ENCODE measurements at places on chromosomes 2 and 18.

DNA sequence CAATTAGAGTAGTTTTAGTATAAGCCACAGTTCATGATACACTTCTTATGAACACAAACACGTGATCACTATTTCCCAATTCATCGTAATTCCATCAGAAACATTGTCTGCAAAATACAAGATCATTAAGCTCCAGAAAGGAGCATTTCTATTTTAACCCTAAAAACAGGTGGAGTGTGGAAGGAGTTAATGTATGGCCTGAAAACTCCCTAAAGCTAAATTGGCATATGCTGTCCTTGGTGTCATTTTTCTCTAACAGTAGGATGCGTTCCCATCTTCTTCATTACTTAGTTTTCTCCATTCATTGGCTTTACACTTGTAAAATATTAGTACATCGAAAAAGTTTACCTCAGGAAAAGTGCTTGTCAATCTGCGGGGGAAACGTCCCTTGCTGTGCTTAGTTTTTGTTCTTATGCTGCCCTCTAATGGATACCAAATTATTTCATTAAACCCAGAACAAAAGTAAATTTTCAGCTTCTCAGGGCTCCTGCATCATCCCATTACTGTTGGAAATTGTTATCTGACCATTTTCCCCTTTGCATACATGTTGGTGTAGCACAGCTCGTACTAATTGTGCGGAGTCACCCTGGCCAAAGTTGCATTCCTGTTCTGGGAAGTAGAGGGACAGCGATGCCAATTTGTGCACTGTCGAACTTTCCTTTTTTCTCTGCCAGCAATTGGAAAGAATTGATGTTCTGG, 153.4 kb downstream of the GPD2 start:
- DNase-seq, result no peak

- no peak for DNase-seq
These were observed 35.0 kb upstream of the PTMA start for GRCh38 chr2:231673348-231673770.

DNA sequence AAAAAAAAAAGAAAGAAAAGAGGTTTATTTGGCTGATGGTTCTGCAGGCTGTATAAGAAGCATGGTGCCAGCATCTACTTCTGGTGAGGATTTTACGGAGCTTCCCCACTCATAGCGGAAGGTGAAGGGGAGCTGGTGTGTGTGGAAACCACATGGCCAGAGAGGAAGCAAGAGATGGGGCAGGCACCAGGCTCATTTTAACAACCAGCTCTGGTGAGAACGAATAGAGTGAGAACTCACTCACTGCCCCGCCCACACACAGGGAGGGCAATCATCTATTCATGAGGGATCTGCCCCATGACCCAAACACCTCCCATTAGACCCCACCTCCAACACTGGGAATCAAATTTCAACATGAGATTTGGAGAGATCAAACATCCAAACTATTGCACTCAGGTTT, 68.5 kb downstream of the MOGAT1 start:
- no peak for DNase-seq

DNA sequence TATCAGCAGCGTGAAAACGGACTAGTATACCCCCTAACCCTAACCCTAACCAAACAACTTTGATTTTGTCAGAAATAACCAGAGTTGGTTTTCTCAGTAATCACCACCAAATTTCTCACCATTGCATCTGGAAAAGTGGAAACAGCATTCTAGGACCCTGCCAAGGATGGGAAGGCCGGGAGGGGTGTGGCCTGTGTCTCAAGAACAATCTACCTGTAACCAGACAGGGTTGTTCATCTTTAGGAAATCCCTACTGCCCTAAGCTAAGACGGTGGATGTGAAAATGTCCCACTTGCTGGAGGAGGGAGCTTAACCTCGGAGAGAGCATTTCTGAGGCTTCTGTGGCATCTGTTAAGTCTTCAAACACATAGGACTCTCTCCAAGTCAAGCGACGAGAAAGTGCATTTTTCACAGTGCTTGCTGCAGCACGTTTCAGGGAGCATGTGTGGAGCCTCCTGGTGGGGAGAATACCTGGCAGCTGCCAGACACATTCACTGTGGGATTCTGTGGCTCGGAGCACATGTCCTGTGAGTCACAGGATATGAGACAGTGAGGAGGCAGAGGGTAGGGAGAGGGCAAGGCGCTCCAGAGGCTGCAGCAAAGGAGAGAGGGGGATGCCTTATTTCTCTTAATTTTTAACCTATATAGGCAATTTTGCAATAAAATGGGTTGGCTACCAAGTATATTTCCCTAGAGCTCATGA, 207.5 kb downstream of the SPP2 start:
- DNase-seq, result no peak

DNA sequence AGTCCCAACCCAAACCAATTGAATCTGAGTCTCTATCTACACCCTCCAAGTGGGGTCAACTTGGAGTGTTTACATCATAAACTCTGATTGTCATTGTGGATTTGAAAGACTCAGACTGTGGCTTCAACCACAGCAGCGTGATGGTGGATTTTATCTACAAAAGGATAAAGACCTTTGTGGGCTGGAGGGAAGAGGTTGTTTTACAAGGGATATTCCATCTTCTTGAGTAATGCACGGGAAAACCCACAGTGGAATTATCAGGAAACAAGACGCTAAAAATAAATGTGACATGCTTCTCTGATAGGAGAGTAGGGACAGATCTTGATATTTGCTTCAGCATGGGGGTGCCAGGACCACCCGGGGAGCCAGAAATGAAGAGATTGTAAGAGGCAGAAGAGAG, 93.5 kb downstream of the LPIN1 start:
- DNase-seq, result no peak

DNA sequence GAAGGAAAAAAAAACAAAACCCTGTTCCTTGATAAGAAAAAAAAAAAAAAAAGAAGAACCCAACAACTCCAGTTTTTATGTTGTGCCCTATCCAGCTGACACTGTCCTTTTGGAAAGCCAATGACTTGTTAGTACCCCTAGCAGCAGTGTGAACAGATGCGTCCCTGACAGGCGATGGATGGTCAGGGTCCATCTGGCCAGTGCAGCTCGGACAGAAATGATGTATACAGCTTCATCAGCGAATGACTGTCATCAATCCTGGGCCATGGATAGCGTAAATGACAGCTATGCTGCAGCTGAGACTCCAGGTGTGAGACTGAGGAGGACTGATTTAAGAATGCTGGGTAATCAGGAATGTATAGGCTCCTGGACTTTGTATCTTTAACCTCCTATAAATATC, 318.8 kb upstream of the FIGN start:
- DNase-seq, result no peak

DNA sequence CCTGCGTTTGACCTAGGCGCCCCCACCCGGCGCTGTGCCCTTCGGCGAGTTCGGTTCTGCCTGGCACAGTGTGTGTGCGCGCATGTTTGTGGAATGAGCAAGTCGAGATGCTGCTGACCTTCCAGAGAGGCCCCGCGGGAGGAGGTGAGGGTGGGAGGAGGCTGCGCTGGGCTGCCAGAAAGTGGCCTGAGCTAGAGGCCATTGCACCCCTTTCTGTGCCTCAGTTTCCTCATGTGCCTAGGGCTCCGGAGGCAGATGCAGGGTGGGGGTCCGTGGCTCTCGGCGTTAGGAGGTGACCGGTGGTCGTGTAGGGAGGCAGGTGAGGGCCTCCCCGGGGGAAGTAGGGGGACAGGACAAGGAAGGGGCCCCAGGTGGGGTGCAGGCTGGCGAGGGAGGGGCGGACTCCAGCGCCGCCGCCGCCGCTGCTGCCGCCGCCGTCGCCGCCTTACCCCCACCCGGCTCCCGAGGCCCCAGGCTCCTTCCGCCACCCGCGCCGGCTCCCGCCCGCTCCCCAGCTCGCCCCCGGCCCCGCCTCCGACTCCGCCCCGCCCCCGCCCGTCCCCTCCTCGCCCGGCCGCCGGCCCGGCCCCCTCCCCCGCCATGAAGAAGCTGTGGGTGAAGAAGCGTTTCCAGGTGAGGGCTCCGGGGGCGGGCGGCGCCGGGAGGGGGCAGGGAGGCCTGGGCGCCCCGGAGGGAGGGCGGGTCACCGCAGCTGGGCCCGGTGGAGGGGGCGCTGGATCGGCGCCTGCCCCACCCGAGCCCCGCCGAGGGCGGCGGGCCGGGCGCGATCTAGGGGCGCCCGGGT, 7.0 kb downstream of the SPEG start:
- no peak for DNase-seq

GRCh38 chr2:212536817-212537725, 1.5 kb downstream of the ERBB4 start:
- DNase-seq, result no peak

DNA sequence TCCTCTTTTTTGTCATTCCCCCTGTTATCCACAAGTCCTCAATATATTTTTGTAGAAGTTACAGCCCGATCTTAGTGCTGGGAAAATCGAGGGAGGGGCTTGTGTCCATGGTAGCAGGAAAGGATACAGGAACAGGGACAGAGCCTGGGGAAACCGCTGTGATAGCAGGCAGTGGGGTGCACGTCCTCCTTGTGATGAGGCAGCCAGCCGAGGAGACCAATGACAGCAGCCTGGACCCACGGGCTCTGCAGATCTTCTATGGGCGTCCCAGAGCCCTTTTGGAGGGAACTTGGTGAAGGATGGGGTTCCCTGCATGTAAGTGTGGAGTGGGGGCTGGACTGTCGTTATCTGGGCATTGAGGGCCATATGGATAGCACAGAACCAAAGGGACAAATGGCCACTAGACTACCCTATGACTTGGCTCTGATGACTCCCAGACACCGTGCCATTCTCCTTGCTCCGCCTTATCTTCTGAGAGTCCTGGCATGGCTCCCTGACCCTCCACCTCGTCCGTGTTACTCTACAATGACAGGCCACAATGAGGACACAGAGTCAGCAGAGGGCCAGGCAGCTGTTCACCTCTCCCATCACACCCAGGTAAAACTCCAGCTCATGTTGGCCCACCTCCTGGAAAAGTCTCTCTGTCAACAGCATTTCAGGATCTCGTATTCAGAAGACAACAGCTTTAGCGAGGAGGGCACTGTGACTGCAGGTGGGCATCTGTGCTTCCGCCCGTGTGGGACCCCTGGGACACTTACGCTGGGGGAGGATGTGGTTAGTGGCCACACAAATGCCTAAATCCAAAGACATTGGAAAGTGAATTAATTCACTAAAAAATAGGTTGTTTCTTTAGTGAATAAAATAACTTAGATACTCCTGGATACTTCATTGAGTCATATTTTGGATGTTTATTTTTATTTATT, 100.1 kb downstream of the VAPA start:
- no peak for DNase-seq

DNA sequence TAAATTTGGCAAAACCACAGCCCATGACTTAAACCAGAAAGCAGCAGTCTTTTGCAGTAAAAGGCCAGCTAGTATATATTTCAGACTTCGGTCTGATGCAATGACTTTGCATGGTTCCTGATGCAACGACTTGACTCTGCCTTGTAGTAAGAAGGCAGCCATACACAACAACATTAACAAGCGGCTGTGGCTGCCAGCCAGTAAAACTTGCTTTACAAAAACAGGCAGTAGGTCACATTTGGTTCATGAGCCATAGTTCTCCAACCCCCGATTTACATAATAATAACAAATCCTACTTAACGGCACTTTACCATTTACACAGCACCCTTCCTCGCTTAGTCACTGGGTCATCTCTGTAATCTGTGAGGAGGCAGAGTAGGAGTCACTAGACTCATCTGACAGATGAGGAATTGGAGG, 410.3 kb downstream of the LRATD1 start:
- DNase-seq, result no peak
